ENCODE measurements at places on chromosomes 11 and 22. TPM values are rescaled to one million over a fixed set of nuclear protein-coding genes. Genes with fewer than 3 reads are reported as not detected.
A peak's percentile ranks its signal among the peaks of the same experiment; 100 is the strongest.

- no peak for DNase-seq
These were observed 31.3 kb downstream of the RPL27A start for GRCh38 chr11:8713760-8714454.

GRCh38 chr22:21094911-21095772 is 49.4 kb downstream of the LRRC74B start:
- DNase-seq: no peak

DNA sequence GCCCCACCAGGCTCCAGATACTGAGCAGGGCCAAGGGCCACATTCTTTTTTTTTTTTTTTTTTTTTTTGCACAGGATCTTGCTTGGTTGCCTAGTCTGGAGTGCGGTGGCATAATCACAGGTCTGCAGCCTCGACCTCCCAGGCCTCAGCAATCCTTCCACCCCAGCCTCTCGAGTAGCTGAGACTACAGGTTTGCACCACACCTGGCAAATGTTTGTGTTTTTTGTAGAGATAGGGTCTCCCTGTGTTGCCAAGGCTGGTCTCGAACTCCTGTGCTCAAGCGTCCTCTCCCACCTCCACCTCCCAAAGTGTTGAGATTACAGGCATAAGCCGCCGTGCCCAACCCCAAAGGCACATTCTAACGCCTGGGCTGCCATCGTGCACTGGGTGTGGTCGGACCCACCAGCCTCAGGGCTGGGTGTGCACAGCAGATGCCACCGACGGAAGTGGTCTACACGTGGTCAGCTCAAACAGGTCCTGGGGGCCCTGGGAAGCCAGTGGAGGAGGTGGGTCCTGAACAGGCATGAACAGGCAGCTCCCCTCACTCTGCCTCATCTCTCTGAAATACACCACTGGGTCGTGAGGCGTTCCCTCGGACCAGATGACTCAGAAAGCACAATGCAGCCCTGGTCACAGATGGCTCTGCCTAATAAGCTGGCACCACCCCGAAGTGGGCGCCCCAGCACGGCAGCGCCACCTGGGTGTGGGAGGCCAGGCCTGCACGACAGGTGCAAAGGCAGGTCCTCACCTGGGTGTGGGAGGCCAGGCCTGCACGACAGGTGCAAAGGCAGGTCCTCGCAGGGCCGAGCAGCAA is 5.1 kb upstream of the B4GALNT4 start:
- peak; percentile 69 for DNase-seq

Gene OAF
- 67.7 TPM for total RNA-seq

Gene SERPING1
- total RNA-seq: 216 TPM

- no peak for DNase-seq
These were observed 10.0 kb upstream of the MFRP start for GRCh38 chr11:119356349-119357031.

Gene PRMT3
- 20.4 TPM for total RNA-seq

DNA sequence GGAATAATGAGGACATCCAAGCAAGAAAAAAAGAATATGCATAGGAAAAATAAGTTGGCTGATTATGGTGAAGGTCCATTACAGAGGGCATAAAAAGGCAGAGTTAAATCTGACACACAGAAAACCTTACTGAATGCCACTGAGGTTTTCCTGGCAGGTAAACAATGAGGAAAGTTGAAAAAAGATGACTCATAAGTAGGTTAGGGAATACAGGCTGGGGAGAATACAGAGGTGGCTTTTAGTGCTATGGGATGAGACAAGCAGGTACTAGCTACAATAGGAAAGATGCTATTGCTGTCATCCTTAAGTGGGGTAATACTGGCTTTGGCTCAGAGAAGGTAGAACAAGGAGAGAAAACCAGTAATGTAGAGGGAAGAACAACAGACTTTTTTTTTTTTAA is 44.7 kb downstream of the CSTF3 start:
- no peak for DNase-seq

GRCh38 chr11:33532720-33533385 is 167.8 kb downstream of the C11orf91 start:
- no peak for DNase-seq

GRCh38 chr11:117600234-117600783 is 196.7 kb downstream of the DSCAML1 start:
- no peak for DNase-seq

- no peak for DNase-seq
These were observed 6.3 kb downstream of the SSH3 start for GRCh38 chr11:67309661-67310061.

GRCh38 chr22:22957090-22957489 is 69.5 kb downstream of the IGLL5 start:
- DNase-seq: no peak

DNA sequence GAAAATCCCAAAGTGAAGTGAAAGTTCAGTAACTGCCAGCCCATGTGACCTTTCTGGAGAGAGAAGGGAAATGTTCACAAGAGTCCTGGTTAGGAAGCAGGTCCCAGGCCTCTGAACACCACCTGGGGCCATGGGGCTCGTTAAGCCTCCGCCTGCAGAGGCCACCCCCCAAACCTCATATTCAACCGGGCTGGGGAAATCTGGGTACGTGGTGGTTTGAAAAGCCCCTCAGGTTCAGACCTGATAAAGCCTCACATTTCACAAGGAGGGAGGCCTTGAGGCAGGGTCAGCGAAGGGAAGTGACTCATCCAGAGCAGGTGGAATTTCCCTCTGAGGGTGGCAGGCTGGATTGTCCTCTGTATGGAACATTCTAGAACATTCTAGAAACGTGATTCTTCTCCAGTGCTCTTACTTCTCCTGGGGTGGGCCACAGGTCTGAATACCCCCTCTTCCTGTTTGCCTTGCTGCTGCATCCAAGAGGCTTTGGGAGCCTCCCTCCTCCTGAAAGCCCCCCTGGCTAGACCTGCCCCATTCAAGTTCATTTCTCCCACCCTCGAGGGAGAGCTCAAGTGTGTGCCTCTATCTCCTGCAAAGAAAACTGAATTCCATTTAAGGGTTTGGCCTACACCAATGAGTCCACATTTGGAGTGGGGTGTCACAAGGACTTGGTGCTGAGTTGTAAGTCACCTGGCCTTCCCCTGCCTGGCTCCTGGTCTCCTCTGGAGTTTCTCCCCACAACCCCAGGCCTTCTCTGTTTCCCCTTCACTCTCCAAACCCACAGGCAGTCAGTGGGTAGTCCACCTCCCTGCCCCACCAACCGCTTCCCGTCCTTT is 6.3 kb downstream of the FXYD2 start:
- no peak for DNase-seq

Gene NCR3LG1
- 2.6 TPM for total RNA-seq

DNA sequence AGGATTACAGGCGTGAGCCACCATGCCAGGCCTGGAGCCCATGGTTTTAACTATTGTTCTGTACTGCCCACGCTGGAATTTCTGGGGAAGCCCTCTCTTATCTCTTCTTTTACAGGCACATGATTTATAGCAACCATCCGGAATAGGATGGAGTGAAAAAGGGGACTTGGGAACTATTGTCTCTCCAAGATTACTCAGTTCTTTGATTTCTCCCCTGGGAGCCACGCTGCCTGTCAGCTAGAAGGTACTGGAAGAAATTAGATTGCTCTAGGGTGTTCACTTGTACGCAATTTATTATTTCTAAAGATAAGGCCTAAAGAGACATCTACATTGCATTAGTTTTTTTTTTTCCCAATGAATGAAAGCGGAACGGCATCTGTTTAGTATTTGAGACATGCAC is 65.6 kb upstream of the PTPRJ start:
- DNase-seq: no peak

Measured in body of pancreas (tissue), 4 donors.